NCI-H2107 (cell line): ENCODE measurements at places on chromosomes 3 and 15.

GRCh38 chr15:92268900-92269299 is 124.8 kb upstream of the ST8SIA2 start:
- DNase-seq, result no peak

GRCh38 chr15:64523240-64523639 is 62.9 kb downstream of the ZNF609 start:
- no peak for DNase-seq

GRCh38 chr3:33229066-33229465 is 10.5 kb upstream of the SUSD5 start:
- DNase-seq, result no peak

DNA sequence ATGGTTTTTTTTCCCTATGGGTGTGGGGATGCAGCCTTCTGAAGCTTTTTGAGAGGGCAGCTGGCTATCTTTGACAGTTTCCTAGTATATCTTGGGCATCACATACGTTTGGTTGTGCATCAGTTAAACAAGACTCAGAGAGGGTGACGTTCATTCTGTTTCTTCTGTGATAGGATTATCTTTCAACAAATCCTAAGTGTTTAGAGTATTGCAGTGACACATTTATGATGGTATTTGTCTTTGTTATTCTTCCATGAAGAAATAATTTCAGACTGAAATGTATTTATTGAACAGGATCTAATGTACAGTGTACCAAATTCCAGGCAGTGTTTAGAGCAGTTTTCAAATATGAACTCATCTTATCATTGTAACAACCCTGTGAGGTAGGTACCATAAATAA is 114.4 kb downstream of the PLCL2 start:
- DNase-seq, result no peak

DNA sequence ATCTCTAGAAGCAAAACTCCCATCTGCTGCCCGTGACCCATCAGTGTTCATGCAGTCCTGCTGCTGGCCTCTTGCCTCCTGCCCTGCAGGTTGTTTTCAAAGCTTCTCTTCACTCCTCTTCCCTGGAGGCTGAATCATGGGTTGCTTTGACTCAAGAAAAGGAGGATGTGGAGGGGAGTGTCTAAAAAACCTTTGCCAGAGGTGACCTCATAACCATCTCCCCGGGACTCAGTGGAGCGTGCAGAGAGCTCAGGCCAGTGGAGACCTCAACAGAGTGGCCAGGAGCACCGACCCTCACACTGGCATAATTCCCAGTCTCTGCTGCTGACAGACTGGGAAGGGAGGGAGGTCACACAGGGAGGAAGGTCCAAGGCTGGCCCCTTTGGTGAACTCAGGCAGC is 60.9 kb upstream of the ITGA11 start:
- DNase-seq, result no peak

DNA sequence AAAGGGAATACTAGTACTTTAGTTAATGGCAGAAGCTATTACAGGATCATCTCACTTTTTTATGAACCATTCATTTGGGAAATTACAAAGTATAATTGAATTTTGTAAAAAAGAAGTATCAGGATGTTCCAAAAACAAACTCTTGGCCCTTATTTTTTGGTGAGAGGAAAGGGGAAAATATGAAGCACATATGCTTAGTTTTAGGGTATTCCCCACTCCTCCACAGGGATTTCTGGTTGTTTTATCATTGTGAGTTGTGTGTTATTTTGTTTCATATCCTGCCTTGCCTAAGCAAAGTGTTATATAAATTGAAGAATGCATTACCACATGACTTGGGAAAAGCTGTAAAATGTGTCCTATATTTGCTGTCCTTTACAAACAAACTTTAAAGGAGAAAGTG is 227.0 kb downstream of the FMN1 start:
- no peak for DNase-seq

GRCh38 chr3:31305340-31305739 is 227.4 kb upstream of the STT3B start:
- DNase-seq, result no peak

GRCh38 chr15:99437315-99438223 is 128.2 kb upstream of the MEF2A start:
- DNase-seq, result no peak

- DNase-seq, result no peak
Measured at GRCh38 chr15:97165205-97165604, 795.3 kb upstream of the ARRDC4 start.

DNA sequence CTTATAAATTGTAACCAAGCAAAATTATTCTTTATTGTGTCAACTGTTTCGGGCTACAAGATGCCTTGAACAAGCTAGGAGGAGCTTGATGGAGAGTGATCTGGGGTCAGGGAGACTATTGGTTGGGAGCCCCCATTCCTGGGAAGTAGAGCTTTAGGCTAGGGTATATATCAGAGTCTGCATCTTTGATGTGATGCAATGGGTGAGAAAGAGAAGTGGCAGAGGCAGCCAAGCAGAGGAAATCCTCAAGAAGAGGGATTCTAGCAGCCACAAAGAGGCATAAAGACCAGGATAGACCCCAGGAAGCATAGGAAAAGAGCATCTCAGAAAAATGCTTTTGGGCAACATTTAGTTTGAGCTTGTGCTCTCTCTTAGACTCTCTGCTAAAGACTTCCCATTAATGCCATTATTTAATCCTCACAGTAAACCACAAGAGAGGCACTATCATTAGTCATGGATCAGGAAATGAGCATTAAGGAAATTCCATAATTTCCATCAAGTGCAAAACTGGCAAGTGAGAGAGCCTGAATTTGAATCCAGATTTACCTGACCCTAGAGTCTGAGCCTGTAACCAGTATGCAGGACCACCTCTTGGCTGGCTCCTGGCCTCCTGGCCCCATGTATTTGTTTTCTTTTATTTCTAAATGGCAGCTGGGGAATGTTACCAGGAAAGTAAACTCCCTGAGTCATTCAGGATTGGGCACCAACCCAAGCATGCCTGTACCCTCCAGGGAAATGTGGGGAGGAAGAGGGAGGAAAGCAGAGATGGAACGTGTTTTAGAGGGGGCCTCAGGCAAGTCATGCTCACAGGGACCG is 118.7 kb downstream of the RPL22L1 start:
- no peak for DNase-seq

- no peak for DNase-seq
Measured at GRCh38 chr3:81695302-81695701, 66.1 kb downstream of the GBE1 start.

GRCh38 chr15:80228959-80229610 is 22.9 kb downstream of the CTXND1 start:
- no peak for DNase-seq

GRCh38 chr15:85899927-85900326 is 105.2 kb upstream of the KLHL25 start:
- DNase-seq, result no peak

DNA sequence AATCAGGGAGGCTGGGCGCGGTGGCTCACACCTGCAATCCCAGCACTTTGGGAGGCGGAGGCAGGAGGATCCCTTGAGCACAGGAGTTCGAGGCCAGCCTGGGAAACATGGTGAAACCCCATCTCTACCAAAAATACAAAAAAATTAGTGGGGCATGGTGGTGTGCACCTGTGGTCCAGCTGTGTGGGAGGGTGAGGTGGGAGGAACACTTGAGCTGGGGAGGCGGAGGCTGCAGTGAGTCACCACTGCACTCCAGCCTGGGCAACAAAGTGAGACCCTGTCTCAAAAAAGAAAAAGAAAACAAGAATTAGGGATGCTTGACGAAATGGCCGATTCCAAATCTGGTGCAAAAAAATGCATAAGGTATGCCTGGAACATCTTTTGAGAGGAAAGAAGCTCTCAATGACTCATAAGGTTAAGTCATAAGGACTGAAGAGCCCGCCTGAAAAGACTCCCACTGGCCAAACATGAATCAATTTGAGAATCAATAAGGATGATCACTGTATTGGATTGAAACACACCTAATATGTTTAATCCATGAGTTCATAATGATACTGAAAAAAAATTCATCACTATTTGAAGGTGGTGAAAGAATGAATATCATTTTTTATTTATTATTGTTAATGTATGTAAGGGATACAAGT is 27.7 kb downstream of the BLM start:
- no peak for DNase-seq

- DNase-seq, result no peak
Measured at GRCh38 chr15:39406485-39406884, 174.4 kb upstream of the THBS1 start.

DNA sequence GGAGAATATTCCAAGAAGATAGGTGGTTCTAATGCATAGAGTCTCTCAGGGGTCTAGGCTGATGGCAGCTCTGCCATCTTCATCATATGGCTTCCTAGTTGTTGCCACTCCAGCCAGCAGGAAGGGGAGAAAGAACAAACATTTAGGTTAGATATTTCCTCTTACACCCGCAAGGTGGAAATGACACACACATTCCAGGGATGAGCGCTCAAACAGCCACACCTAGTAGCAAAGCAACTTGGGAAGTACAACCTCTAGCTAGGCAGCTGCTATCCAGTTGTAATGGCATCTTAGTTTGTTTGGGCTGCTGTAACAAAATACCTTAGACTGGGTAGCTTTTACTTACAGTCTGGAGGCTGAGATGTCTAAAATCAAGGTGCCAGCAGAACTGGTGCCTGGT is 51.9 kb upstream of the ADAMTSL3 start:
- no peak for DNase-seq

- DNase-seq, result no peak
Measured at GRCh38 chr3:37114251-37115145, 59.9 kb downstream of the LRRFIP2 start.

GRCh38 chr3:197137751-197138150 is 108.1 kb upstream of the MELTF start:
- DNase-seq, result no peak

DNA sequence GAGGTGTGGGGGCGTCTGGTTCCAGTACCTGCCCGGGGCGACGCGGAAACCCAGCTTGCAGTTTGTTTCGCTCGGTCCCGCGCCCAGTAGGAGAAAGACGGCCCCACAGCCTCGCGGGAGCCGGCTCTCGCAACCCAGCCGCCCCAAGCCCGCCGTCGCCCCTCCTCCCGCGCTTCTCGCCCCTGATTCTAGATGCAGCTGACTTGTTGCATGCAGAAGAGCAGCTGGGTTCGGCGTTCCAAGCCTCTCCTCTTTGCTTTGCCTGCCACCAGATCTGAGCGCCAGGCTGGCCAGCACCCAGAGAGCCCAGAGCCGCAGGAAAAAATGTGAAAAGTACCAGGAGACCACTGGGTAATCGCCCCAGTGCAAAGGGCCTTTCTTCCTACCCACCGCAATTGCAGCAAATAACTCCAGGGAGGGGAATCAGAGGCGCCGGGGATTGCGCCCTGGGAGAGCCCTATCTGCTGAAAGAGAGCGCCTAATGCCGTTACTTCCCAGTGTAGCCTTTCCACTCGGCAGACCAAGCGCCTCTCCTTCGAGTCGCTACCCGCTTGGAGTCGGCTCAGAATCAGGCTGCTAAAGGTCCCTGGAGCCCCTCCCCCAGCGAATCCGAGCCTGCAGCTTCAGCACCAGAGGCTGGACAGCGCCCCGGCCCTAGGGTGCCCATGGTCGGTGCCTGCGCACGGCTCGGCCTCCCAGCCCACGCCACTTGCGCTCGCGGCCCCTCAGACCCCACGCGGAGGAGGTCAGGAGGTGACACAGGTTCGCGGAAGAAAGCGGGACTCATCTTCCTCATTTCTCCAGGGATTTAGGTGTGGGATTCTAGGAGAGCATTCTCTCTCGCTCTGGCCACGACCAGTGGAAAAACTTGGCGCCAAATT is 15.7 kb upstream of the AEN start:
- no peak for DNase-seq

GRCh38 chr15:71152542-71152941 is 37.3 kb downstream of the THSD4 start:
- DNase-seq, result no peak

DNA sequence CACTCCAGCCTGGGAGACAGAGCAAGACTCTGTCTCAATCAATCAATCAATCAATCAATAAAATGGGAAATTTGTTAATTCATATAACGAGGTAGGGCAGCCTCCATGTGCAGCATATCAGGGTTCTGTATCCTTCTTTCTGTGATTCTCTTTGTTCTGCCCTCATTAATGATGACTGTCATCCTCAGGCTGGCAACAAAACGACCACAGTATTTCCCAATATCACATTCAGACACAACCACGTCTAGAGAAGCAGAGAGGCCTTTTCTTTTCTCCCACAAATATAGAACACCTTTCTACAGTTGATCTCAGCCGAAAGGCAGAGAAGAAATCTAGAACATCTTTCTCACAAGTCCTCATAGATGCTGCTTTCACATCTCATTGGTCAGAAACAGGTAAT is 11.2 kb downstream of the CEP19 start:
- DNase-seq, result no peak

DNA sequence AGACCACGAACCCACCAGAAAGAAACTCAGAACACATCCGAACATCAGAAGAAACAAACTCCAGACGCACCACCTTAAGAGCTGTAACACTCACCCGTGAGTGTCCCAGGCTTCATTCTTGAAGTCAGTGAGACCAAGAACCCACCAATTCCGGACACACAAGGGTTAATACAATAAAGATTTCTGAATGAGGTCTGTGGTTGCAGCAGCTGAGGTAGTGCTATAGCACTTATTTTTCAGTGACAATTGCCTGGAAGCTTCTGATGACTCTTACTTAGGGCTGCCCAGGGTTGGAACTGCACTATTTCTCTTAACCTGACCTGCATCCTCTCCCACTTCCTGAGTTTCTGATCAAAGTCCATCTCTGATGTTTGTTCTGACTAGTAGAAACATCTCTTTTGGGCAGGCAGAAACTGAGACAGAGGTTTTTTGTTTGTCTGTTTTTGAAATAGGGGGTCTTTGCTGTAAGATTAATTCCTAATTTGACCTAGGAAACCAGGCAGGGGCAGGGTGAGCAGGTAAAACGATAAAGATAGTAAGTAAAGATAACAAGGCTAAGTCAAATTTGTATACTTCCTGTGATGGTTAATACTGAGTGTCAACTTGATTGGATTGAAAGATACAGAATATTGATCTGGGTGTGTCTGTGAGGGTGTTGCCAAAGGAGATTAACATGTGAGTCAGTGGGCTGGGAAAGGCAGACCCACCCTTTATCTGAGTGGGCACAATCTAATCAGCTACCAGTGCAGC is 169.1 kb downstream of the GAP43 start:
- no peak for DNase-seq

DNA sequence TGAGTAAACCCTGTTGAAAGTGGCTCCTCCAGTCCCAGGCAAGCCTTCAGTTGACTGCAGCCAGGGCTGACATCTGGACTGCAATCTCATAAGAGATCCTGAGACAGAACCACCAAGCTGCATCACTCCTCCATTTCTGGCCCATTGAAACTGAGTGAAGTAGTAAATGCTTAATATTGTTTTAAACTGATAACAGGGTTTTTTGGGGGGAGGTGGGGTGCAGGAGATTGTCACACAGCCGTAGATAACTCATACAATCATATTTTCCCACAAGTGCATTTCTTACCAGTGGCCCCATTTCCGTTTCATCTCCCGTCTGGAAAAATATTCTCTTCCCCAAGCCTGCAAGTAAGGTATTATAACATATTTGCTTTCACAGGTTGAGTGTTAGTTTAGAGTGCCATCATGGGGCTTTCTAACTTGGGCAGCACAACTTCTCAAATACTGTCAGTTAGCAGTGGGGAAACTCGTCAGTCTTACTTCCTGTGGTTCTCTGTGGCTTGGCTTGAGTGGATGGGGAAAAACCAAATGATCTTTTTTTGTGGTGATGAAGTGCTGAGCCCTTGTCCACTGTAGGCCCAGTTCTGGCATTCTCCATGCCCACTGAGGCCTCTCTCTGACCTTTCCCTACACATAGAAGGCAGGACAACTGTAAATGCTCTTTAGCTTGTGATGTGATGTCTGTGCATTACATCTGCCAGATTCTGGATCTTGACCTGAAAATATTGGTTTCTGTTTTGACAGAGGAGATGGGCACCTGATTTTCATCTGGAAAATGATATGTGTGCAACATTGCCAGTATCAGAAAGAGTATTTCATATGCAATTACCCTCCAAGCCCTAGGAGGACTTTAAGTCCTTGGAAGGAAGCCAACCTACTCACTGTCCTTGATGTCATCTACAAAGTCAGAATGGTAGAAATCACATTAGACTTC is 90.1 kb upstream of the BHLHE40 start:
- DNase-seq, result no peak
